Stimulated activated CD4-positive, alpha-beta T cell treated with anti-CD3 and anti-CD28 coated beads, Interleukin-2, amount 100 ng/mL, for 24 hours (primary cell): ENCODE measurements at places on chromosomes 3 and 15.

DNA sequence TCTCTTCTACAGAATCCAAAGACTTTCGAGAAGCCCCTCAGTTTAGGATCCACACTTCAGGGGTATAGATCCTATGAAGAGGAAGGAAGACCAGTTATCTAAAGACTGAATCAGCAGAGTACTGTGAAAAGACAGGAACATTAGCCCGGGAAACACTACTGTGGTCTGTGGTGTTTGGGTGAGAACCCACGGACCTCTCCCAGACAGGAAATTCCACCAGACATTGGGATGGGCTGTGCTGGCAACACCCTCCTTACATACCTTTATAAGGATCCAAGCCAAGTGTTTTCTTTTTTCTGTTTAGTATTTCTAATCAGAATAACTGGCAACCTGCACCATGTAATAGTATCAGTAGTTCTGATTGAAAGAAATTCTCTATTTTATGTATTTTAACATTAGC, 14.1 kb downstream of the TMEM207 start:
- DNase-seq, result no peak

GRCh38 chr3:17258823-17259436, 374.2 kb downstream of the PLCL2 start:
- no peak for DNase-seq

DNA sequence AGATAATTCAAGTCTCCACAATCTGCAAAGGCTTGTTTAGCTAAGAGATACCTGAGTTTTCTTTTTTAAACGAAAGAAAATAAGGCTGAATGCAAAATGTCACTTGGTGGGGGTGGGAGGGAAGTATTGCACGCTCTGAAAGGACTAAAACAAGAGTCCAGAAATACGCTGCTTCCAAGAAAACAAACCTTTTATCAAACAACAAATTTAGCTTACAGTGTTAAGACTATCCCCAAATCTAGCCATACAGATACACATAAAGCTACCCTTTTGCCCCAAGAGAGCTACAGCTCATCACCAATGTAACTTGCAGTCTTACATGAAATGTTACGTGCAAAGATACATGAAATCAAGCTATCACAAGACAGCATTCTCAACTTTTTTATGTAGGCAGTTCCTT, 522.5 kb downstream of the FOXP1 start:
- no peak for DNase-seq

- DNase-seq, result no peak
Measured at GRCh38 chr3:81500039-81500438, 261.4 kb downstream of the GBE1 start.

DNA sequence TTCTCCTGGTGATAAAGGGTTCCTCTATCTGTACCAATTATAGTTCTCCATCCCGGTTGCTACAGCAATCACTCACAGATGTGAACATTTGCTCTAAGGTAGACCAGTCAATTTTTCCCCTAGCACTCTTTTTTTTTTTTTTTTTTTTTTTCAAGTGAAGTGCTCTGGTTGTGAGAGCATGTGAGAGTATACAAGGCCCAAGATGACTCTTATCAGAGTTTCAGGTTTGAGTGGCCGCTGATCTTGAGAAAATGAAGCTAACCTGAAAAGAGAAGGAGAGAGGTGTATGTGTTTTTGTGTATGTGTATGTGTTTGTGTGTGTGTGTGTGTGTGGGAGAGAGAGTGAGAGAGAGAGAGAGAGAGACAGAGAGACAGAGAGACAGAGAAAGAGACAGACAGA, 44.4 kb upstream of the OTOL1 start:
- no peak for DNase-seq

GRCh38 chr3:172244011-172244410, 204.2 kb downstream of the GHSR start:
- DNase-seq, result no peak

GRCh38 chr3:30873671-30874070, 20.8 kb downstream of the GADL1 start:
- no peak for DNase-seq

DNA sequence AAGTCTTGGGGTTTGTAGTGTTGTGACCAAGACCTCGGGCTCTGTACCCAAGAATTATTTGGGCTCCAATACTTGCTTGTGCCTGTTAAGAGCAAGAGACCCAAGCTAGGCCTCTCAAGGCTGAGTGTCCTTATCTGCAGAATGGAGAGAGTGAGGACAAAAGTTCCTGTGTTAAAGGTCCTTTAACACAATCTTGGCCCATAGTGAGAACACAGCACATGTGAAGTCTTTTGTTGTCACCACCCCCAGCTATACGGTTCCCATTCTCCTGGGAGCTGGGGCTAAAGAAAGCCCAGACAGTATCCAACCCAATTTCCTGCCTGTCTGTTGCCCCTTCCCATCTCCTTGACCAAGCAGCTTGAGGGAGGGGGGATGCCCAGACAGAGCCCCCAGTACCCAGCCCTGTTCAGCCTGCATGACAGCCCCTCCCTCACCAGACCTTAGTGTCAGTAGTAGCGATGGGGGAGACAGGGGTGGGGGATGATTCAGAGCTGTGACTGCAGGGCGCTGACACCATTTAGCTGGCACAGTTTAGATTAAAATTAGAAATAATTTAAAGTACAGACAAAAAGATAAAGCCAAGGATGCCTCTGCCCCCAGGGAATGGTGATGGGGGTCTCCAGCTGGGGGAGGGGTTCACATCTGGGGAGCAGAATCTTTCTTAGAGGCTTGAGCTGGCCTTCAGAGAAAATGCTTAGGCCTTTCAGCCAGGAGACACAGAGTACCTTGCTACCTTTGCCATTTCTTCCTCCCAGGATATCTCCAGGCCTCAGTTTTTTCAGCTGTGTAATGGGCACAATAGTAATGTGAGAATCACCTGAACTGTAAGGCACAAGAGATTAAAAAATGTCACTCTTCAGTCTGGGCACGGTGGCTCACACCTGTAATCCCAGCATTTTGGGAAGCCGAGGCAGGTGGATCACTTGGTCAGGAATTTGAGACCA, 2.7 kb downstream of the PRKCD start:
- DNase-seq, result no peak

DNA sequence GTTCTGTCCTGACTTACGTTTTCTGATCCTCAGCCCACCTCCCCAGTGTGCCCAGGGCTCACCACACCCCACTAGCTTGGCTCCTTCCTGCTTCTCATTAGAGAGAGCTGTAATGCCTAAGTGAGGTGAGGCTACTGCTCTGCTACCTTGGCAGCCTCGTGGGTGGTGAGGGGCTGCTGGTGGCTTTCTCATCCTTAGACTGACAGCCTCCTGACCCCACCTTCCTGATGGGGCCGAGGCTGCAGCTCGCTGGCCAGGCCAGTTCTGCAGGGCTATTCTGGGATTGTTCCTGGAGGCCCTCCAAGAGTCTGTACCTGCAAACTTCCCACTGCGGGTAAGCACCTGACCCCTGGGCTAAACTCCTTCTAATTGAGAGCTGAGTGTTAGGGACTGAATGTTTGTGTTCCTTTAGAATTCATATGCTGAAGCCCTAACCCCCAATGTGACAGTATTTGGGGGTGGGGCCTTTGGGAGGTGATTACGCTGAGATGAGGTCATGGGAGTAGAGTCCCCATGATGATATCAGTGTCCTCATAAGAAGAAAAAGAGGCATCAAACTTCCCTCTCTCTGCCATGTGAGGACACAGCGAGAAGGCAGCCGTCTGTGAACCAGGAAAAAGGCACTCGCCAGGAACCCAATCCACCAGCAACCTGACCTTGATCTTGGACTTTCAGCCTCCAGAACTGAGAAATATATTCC, 38.1 kb upstream of the IQSEC1 start:
- DNase-seq, result no peak

- no peak for DNase-seq
Measured at GRCh38 chr3:45123030-45123429, 23.1 kb downstream of the CDCP1 start.

DNA sequence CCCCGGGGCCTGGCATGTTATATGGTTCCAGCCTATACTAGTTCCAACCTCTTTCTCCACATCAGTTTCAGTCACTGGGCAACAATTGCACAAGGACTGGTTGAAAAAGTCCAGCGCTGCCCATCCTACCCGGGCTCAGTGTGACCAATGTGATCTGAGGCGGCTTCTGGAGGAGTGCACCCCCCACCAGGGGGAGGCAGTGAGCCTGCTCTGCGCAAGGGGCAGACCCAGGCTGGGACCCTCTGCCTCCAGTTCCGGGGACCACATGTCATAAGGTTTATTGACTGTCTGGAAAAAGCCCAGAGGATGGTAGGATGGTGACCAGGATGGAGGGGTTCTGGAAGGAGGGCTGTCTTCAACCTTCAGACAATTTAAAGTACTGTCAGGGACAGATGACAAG, 25.6 kb upstream of the NR2E3 start:
- DNase-seq, result peak; percentile 29

- no peak for DNase-seq
Measured at GRCh38 chr3:97825101-97825500, 3.3 kb downstream of the CRYBG3 start.

- no peak for DNase-seq
Measured at GRCh38 chr3:180961552-180961951, 28.0 kb downstream of the DNAJC19 start.

GRCh38 chr3:114519415-114519814, 225.6 kb downstream of the TIGIT start:
- no peak for DNase-seq

DNA sequence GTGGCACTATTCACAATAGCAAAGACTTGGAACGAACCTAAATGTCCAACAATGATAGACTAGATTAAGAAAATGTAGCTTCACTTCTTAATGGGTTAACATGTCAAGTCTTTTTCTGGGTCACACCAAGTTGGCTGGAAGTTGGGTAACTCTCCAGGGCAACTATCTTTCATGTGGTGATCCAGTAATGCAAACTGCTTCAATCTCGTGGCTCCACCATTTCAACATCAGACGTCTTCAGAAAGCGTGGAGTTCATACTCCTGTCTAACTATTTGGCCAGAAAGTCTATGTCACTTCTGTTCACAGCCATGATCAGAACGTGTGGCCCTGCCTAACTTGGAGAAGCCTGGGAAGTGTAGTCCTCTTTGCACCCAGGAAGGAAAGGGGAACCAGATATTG, 32.2 kb downstream of the DUT start:
- no peak for DNase-seq

DNA sequence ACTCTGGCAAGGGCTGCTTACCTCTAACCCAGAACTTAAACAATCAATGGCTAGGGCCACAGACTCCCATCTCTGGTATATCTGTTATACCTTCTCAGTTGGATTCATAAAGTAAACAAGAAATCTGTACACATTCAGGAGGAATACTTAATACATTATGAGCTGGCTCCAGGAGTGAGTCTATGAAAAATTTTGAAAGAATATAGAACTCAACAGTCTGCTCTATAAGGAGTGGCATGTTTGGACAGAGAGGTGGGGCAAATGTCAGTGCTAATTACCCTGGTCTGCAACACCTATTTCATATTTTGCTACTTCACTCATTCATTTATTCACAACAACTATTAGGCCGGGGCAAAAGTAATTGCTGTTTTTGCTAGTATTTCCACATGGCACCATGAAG, 245.1 kb downstream of the THRB start:
- DNase-seq, result no peak

DNA sequence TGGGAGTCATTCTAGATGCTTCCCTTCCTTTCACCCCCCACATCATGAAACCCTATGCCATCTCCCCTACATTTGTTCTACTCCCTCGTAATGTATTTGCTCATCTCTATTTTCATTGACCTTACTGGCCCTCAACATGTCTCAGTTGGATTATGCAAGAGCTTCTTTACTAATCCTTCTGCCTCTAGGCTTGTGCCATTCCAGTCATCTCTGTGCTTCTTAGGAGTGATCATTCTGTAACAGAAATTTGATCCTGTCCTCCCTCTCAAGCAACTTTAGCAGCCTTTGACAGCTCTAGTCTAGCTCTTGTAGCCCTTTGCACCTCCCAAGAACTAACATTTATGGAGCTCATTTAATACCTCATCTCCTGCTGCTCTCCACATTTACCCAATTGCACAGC, 64.7 kb downstream of the ISL2 start:
- DNase-seq, result no peak

GRCh38 chr15:38085931-38086568, 151.6 kb downstream of the TMCO5A start:
- DNase-seq, result no peak

DNA sequence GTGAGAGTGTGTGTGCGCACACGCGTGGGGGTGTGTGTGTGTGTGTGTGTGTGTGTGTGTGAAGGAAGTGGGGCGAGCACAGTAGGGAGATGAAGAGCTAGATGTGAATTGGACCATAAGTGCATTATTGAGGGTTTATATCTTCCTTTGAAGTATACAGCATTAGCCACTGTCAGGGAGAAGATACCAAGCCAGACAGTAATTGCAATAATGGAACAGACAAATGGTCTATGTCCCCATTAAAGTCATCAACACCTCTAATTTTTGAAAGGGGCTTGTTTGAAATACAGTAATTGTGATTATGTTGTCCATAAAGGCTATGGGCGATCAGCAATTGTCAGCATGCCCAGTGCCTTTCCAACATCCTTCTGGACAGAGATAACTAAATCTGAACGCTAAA, 429.2 kb upstream of the NR2F2 start:
- DNase-seq, result no peak

GRCh38 chr15:65042776-65043327, 2.3 kb upstream of the SLC51B start:
- DNase-seq, result no peak

DNA sequence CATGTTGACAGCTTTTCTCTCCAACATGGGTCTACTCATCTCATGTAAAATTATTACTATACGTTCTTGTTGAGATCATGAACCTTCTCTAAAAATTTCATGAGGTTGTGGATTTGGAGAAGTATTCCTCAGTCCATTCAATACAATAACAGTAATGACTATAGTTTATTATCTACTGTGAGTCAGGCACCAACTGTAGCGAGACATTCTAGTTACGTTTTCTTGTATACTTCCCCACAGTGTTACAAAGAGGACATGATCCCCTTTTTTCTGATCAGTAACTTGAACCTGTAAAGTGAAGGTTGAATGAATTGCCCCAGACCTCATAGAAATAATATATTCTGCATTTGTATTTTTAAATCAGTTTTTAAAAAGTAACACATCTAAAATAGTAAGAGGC, 76.4 kb downstream of the AKAP13 start:
- DNase-seq, result no peak

DNA sequence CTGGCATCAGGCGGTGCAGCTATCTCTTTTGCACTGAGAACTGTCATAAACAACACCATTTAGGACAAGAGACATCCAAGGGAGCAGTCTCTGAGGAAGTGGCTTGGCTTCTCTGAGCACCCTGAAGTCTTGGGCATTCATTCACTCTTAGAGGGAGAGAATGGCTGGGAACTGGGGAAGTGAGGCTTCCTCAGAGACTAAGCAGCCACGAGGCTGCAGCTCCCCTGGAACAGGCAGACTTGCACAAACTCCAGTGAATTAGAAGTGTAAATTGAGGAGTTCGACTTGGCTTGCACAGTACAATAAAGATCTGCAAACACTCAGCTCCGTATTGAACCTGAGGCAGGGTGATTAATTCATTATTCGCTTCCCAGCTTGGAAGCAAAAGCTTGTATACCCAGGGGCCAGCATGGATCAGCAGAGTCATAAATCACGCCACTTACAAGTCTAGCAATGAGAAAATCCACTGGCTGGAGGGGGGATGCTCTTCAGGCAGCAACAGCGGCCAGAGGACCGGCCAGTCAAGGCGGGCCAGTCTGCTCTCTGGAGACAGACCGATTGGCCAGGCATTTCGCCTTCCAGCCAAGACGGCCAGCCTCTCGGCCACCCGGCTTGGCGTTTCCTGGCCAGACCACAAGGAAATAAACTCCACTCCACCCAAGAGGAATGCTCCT, 118.8 kb upstream of the ADPGK start:
- DNase-seq, result no peak
